NCI-H1694 (cell line): ENCODE measurements at places on chromosomes 3 and 15.

DNA sequence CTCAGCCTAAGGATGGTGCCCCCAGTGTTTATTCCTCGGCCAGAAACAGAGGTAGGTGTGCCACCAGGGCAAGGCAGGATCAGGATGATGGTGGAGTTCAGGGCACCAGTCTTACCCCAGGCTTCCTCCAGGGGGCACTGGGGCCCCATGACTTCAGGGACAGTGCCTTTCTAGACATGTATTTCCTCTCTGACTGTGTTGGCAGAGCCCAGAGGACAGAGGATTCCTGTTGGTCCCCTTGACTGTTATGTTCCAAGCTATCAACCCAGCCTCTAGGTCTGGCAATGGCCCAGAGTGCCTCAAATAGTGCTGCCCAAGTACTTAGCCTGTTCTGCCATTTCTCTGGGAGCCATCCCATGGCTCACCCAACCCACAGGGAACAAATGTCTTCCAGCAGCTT lies 2.8 kb downstream of the HEMK1 start:
- DNase-seq: peak; percentile 31

DNA sequence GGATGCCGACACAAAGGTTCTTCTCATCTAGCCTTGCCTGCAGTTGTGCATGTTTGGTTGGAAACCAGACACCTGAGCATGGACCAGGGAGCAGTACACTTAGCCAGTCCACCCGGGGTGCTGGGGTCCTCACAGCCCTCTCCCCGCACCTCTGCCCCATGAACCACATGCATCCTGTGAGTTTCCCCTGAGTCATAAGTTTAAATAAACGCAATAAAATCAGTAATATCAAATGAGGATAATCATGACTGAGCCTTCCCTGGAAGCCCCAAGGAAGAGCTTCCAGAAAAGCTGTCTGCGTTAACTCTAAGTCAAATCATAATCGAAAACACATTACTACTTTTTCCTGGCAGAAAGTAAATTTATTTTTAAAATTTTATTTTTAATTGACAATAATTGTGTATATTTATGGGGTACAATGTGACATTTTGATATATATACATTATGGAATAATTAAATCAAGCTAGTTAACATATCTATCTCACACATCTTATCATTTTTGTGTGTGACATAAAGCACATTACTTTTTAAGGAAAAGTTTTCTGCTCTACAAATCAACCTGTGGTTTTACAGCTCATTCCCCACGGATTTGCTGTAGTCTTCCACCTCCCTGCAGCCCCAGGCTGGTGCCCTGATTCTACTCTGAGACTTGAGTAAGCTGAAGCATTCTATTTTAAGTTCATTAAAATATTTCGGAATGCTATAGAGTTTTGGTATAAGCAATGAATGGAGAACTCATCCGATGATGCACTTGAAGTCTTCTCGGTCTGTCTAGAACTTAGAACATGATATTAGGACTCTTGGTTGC lies 166.0 kb upstream of the EIF1B start:
- DNase-seq: no peak

DNA sequence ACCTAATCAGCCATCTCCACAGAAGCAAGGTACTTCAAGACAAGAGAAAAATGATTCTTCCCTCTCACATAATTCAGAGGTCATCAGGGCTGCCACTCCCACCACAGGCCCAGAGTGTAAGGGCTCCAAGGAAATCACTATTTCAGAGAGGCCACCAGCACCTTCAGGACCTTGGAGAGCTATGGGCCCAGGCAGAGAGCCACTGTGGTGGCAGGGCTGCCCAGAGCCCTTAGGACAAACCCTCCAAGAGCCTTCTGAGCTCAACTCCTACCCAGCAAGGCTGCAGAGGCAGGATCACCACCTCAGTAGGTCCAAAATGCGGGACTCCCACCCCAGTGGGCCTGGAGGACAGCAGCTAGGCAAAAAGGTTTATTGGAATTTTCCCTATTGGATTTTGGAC lies 17.9 kb upstream of the FAN1 start:
- no peak for DNase-seq

DNA sequence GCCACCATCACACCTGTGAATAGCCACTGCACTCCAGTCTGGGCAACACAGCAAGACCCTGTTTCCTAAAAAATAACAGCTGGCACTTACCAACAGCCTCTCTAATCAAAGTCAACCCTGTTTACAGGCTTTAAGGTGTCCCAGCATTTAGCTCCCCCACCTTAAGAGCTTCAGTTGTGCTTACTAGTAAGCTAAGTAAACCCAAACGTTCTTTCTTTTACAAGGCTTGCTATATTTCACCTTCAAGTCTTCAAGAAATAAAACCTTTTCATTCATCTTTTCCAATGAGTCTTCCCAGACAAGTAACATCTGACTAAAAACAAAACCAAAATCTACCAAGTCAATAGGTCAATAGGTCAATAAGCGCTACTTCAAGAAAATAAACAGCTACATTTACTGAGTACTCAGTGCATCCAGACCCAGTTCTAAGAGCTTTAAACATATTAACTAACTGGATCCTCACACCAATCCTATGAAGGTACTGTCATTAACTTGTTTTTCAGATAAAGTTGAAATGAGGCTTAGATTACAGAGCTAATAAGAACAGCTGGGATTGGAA lies 62.4 kb downstream of the PBRM1 start:
- no peak for DNase-seq

DNA sequence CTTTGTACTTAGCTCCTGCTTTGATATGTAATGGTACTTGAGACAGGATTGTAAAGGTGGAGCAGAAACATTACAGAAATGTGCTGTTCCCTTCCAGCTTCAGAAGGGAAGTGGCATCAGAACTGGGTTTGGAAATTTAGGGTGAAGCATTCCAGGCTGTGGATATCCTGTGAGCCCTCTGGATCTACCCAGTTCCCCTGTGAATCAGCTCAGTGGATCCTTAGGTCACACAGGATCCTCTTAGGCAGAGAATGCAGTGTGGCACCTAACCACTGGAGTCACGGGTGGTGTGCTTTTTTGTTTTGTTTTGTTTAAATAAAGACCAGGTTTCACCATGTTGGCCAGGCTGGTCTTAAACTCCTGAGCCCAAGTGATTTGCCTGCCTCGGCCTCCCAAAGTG lies 66.0 kb downstream of the TRIM71 start:
- DNase-seq: no peak

GRCh38 chr3:57160076-57160764 lies 4.9 kb downstream of the IL17RD start:
- no peak for DNase-seq

GRCh38 chr3:117846238-117846637 lies 1136.7 kb downstream of the TUSC7 start:
- no peak for DNase-seq
